ENCODE measurements at places on chromosomes 1 and 21.
A peak's percentile ranks its signal among the peaks of the same experiment; 100 is the strongest.

DNA sequence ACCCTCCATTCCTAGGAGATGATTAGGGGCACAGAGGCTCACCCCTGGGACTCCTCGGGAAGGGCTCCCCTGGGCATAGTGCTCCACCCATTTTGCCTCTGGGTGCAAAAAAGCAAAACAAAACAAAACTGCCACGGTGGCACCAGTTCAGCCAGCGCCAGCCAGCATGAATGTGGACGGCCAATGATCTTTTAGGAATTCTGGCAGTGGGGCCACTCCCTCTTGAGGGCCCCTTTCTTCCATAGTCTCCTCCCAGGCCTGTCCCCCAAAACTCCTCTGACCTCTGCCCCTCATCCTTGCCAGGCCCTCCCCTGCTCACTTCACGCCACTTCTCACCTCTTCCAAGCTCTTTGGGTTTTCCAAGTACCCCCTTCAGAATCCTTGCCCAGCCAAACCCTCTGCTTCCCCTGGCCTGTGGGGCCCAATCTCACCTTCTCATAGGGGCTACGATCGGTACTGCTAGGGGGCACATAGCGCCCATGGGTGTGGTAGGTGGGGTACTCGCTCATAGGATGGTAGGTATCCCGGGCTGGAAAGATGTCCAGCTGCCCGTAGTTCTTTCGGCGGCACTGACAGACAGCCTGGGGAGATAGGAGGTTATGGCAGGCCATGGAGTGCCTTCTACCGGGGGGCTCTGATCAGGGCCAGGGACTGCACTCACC lies 13.3 kb downstream of the TRIM46 start:
- DNase-seq: no peak

- no peak for DNase-seq
These were observed 450.6 kb upstream of the DAB1 start for GRCh38 chr1:57874418-57874877.

- DNase-seq: no peak
These were observed 103.8 kb downstream of the ADARB1 start for GRCh38 chr21:45178070-45178608.

- no peak for DNase-seq
These were observed 51.7 kb upstream of the AJAP1 start for GRCh38 chr1:4602462-4603294.

- DNase-seq: no peak
These were observed 126.7 kb upstream of the CSF3R start for GRCh38 chr1:36609241-36610027.

GRCh38 chr1:22751124-22751531 lies 40.5 kb downstream of the EPHB2 start:
- no peak for DNase-seq

DNA sequence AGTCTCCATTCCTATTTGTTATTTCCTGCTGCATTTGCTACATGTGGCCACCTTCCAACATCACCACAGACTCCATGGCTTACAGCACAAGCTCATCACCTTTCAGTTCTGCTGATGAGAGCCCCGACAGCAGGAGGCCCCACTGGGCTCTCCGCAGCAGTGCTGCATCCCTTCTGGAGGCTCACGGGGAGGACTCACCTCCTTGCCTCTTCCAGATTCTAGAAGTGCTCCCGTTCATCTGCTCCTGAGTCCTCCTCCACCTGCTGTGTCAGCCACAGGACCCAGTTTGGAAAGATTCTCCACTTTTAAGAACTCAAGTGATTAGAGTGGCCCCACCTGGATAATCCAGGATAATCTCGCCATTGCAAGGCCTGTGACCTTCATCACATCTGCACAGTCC lies 167.6 kb downstream of the PCBP3 start:
- no peak for DNase-seq

GRCh38 chr1:171352554-171352953 lies 38.6 kb downstream of the FMO4 start:
- DNase-seq: no peak

- peak; percentile 78 for DNase-seq
These were observed 12.3 kb downstream of the IFI6 start for GRCh38 chr1:27659497-27660299.

- DNase-seq: no peak
These were observed 16.1 kb upstream of the NTNG1 start for GRCh38 chr1:107124694-107125093.

- no peak for DNase-seq
These were observed 204.4 kb downstream of the GRIK3 start for GRCh38 chr1:36829961-36830360.

DNA sequence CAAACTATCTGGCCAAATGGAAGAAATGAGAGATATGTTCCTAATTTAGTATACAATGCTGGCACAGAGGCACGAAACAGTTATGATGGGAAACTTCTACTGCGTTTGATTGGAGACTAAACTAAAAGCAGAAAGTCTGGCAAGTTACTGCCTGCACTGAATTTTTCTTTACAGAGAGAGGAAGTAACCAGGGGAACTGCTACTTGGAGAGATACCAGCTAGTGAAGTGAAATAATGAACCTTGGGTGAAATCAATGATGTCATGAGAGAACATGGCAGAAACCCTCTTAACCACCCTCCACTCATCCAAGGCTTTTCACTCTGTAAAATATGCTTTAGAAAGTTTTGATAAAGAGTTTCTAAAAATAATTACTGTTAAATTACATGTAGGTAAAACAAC lies 29.3 kb downstream of the NIBAN1 start:
- DNase-seq: no peak

DNA sequence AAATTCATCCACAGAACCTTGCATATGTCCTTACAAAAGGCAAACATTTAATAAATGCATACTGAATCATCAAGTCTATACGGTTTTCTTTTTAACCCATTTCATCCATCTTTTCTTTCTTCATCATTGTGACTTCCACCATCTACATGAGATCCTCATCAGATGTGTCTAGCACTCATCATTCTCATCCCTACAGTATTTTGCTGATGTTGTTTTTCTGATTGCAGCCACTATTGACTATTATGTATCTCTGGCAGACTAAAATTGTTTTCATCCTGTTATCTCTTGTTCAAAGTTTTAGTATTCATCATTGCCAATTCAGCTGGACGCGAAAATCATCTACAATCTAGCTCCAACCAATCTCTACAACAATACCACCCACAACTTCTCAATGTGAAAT lies 5.9 kb downstream of the LRIF1 start:
- no peak for DNase-seq

DNA sequence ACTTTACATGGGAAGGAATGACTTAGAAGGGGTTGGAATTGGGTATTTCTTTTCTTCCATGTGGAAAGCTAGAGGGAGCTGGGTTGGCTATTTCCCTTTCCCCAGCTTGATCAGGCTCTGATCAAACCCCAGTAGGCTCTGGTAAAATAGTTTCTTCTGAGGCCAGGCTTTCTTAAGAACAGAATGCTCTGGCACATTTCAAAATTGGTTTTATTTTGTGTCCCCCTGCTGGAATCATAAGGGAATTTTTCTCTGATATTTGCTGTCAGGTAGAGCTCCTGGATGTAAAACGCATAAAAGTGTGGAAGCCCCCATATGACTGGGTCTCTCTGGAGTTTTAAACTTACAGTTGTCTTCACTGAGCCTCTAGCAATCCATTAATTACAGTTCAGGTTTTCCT lies 17.1 kb upstream of the APOBEC4 start:
- no peak for DNase-seq

DNA sequence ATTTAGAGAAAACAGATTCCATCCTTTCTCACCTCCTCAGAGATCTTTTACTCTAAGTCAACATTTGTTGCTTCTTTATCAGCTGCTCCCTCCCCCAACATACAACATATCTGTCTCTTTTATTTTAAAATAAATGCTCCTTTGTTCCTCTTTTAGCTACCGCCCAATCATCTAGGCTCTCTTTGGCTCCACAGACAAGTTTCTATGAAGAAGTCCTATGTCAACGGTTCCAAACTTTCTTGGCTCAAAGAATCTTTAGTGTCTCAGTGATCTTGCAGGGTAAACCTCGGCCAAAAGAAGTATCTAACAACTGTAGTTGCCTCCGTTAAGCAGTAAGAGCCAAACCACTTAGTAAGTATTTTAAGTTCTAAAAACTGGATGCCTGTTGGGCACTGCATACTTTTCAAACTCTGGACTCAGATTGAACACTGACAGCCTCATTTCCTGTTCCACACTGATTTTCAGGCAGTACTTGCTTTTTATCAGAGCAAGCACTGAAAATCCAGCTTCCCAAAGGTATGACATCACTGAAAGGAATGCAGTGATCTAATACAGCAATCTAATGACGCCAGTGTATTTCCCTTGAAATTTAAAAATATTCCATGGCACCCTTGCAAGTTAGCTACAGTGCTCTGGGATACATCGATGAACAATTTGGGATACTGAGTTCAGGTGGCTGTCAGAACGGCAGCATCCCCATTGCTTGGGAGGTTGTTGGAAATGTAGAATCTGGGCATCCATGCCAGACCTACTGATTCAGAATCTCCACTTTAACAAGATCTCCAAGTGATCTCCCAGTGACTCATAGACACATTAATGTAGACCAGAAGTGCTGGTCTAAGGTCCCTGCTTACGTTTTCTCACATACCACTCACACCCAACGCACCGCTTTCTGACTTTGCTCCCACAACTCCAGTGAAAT lies 26.8 kb downstream of the EGLN1 start:
- no peak for DNase-seq

DNA sequence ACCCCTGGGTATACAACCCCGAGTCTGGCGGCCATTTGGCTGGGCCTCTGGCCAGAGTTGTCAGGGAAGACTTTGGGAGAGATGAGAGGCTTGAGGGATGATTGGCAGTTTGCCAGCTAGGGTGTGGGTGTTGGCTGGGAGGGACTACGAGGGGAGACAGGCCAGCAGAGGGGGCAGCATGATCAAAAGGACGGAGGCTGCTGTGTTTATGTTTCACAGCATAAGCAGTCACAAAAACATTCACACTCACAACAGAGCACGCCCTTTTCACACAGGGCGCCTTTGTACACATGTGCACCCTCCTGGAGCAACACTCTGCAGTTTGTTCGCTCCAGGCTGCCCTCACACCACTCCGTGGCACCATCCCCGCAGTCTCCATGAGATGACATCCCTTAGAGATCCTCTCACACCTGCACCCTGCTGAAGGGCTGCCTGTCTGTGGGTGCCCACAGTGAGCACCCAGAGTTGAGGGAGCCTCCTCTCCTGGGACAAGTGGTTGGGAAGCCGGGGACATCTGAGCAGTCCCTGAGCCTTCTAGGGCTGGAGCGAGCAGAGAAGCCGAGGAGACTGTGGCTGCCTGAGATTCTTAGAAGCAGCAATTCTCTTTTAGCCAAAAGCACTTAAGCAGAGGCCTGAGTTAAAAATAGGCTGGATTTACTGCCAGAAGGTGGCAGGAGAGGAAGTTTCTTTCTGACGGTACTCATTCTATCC lies 15.4 kb downstream of the EFNA3 start:
- no peak for DNase-seq

DNA sequence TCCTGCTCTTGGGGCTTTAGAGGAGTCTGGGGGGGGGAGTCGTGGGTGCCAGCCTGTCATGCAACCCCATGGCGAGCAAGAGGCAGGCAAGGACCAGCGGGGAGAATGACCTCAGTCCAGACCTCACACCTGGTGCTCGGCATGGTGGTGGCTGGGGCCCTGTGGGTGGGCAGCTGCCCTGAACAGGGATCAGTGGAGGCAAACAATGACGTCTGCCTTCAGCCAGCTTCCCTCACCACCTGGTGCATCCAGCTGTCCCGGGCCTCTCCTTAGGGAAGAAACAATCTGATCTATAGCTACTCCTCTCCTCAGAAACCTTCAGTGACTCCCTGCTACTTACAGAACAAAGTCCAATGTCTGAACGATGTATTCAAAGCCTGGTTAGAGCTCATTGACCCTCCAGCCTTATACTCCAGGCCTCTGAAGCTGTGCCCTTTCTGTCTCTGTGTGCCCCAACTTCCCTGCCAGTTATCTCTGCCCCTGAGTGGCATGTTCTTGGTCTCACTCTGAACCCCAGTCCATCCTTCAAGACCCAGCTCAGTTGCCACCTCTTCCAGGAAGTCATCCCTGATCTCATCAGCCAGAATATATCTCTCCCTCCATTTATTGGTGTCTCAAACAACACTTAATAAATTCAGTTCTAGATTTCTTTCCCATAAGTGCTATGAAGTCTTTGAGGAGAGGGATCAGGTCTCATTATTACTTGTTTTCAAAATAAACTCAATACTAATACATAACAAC lies 6.6 kb downstream of the PADI2 start:
- no peak for DNase-seq

DNA sequence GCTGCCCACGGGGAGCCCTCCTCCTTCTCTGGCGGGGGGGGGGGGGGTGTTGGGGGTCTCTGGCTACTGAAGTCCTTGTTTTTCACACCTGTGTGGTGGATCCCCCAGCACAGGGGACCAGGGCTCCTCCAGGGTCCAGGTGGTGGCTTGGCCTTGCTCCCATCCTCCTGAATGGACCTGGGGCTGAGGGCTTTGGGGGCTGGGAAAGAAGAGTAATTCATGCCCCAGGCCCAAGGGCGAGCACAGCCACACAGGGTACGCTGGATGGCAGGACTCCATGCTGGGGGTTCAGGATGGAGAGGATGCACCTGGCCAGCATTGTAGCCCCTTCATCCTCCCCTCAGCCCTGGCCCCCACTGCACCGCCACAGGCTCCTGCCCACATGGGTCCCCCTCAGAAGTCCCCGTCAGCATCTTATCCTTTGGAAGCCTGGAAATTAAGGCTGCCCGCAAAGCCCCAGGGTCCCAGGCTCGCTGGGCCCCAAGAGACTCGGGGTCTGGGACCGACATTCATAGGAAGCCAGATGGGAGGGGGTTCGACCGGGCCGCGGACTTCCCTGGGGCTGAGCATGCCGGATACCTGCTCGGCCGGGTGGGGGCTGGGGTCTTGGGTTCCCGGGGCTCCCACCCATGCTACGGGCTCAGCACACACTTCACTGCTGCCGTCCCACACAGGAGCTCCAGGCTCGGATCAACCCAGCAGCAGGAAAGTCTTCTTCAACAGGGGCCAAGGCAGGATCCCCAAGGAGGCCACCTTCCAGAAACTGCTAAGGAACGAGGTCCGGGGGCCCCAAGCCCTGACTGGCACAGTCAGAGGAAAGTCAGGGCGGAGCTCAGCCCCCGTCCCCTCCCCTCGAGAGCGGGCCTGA lies 49.0 kb upstream of the ACTRT2 start:
- no peak for DNase-seq

- DNase-seq: no peak
These were observed 8.3 kb downstream of the TRIM45 start for GRCh38 chr1:117113199-117113598.

DNA sequence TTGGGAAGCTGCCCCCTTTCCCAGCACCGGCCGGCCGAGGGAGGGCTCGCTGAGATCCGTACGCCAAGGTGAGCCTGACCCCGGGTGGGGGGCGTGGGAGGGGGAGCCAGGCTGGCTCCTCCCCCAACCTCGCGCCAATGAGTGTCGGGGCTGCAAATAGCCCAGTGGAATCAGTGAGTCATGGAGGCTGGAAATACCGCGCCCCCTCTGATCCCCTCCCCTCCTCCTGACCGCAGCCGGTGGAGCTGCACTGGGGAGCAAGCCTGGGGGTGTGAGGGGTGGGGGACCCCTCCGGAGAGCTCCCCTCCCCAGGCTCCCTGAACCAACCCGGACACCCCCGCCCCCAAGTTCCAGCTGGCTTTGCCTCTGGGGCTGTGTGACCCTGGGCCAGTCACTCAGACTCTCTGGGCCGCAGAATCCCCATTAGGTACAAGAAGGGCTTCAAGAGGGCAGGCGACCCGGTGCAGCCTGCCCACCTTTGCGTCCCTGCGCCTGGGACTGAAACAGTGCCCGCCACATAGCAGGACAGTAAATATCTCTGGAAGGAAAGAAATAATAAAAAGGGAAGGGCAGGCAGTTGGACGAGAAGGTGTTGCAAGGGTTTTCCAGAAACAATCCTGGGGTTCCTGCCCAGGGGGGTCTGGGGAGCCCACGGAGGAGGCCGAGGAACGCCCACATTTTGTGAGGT lies 4.5 kb downstream of the HSPB7 start:
- peak; percentile 37 for DNase-seq

GRCh38 chr1:17002524-17002902 lies 9.2 kb downstream of the ATP13A2 start:
- DNase-seq: no peak

Data from activated CD8-positive, alpha-beta memory T cell treated with anti-CD3 and anti-CD28 coated beads for 1 hour (primary cell).